Esophagus squamous epithelium (tissue), 5 donors: ENCODE measurements at places on chromosomes 16 and 17. TPM values are rescaled to one million over a fixed set of nuclear protein-coding genes. Genes with fewer than 3 reads are reported as not detected.
A peak's percentile ranks its signal among the peaks of the same experiment; 100 is the strongest.

CIBAR2 gene
- not detected for total RNA-seq

SLC38A8 gene
- not detected for total RNA-seq

KRT33B gene
- not detected for total RNA-seq

WNK4 gene
- 7.1 TPM for total RNA-seq

GALK1 gene
- total RNA-seq: 17.9 TPM

ABCC11 gene
- 0.09 TPM for total RNA-seq

GRCh38 chr17:44000141-44000860 lies 4.1 kb upstream of the NAGS start:
- no peak overlapping the region for H3K4me3 ChIP-seq
- H3K27ac ChIP-seq: no peak overlapping the region
- no peaks in the 10 kb centered on the region for H3K36me3 ChIP-seq
- H3K27me3 ChIP-seq: peaks cover 26% of the 10 kb centered on the region

GRCh38 chr16:88430524-88431446 lies 22.3 kb upstream of the ZFPM1 start:
- peak overlapping the region; percentile 34 for H3K4me3 ChIP-seq
- no peaks in the 10 kb centered on the region for H3K36me3 ChIP-seq

DNA sequence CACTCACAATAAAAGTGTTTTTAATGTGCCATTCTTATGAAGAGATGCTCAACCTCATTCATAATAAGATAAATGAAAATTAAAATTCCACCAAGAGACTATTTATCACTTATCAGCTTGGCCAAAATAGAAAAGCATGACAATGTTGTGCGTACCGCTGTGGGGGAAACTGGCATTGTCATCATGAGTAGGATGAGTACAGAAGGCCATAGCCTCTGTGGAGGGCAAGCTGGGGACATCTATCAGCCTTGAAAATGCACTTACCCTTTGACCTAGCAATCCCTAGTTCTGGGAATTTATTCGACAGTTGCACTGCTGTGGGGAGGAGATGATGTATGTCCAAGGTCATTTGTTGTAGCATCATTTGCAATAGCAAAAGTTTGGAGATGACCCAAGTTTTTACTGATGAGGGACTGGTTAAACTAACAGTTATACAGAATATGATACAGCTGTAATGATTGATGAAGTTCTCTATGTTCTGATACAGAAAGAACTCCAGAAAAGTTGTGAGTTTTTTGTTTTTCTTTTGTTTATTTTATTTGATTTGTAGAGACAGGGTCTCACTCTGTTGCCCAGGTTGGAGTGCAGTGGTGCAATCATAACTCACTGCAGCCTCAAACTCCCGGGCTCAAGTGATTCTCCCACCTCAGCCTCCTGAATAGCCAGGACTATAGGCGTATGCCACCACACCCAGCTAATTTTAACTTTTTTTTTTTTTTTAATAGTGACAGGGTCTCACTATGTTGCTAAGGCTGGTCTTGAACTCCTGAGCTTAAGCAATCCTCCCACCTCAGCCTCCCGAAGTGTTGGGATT lies 13.7 kb upstream of the PRKCB start:
- no peaks in the 10 kb centered on the region for H3K36me3 ChIP-seq
- H3K27me3 ChIP-seq: no peaks in the 10 kb centered on the region
- no peak overlapping the region for H3K4me3 ChIP-seq
- no peak for DNase-seq
- H3K4me1 ChIP-seq: no peaks in the 10 kb centered on the region

- peaks cover 4% of the 10 kb centered on the region for H3K36me3 ChIP-seq
- peaks cover 10% of the 10 kb centered on the region for H3K4me1 ChIP-seq
- H3K27ac ChIP-seq: peak within 1 kb of the TSS; percentile 96
- DNase-seq: no peak
- peak within 1 kb of the TSS; percentile 94 for H3K4me3 ChIP-seq
These were observed at the start of gene MLLT6 for GRCh38 chr17:38704606-38705522. MLLT6 (plus strand) TSS chr17:38705273; CDS start chr17:38705633, 360 bp downstream.

GRCh38 chr17:44014133-44014436 lies 678 bp downstream of the TMEM101 start:
- peak overlapping the region; percentile 90 for H3K27ac ChIP-seq
- no peak for DNase-seq
- peak overlapping the region; percentile 71 for H3K4me3 ChIP-seq
- peaks cover 38% of the 10 kb centered on the region for H3K36me3 ChIP-seq
- H3K4me1 ChIP-seq: peaks cover 28% of the 10 kb centered on the region
- H3K27me3 ChIP-seq: no peaks in the 10 kb centered on the region

GRCh38 chr17:33517746-33518145 lies 224.7 kb upstream of the ASIC2 start:
- H3K4me3 ChIP-seq: no peak overlapping the region
- no peak overlapping the region for H3K27ac ChIP-seq
- H3K4me1 ChIP-seq: no peaks in the 10 kb centered on the region
- DNase-seq: no peak

GRCh38 chr16:14409563-14409962 lies 220.5 kb downstream of the PARN start:
- no peaks in the 10 kb centered on the region for H3K27me3 ChIP-seq
- H3K27ac ChIP-seq: no peak overlapping the region
- no peak for DNase-seq
- H3K4me1 ChIP-seq: no peaks in the 10 kb centered on the region
- H3K36me3 ChIP-seq: no peaks in the 10 kb centered on the region

GRCh38 chr16:88977018-88977811 lies at the start of gene CBFA2T3:
CBFA2T3 (minus strand) TSS chr16:88977207; CDS start chr16:88976807, 400 bp downstream.
- no peaks in the 10 kb centered on the region for H3K36me3 ChIP-seq
- peak within 1 kb of the TSS; percentile 30 for H3K27ac ChIP-seq
- peak within 1 kb of the TSS; percentile 53 for H3K4me3 ChIP-seq
- no peaks in the 10 kb centered on the region for H3K27me3 ChIP-seq
- H3K4me1 ChIP-seq: peaks cover 24% of the 10 kb centered on the region

DNA sequence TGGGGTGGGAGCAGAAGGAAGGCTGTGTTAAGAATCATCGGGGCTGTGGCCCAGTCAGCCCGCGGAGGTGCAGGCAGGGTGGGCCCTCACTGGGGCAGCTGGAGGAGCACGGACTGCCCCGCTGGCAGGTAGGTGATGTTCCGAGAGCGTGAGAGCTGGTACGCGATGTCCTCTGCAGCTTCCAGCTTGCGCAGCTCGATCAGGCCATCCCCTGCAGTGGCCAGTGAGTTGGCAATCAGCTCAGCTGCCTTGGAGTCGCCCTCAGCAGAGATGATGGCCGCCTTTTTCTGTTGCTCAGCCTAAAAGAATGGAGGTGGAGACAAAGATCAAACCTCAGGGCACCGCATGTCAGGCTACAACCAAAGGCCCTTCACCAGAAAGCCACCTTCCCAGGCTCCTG lies 9.8 kb downstream of the PHB1 start:
- H3K4me1 ChIP-seq: peaks cover 17% of the 10 kb centered on the region
- no peak overlapping the region for H3K27ac ChIP-seq
- H3K27me3 ChIP-seq: no peaks in the 10 kb centered on the region
- H3K4me3 ChIP-seq: no peak overlapping the region
- no peak for DNase-seq
- H3K36me3 ChIP-seq: peaks cover 26% of the 10 kb centered on the region

GRCh38 chr16:9706217-9706836 lies 475.9 kb downstream of the GRIN2A start:
- no peak for DNase-seq
- H3K27me3 ChIP-seq: no peaks in the 10 kb centered on the region

GRCh38 chr16:89037261-89038152 lies 56.1 kb upstream of the ACSF3 start:
- no peak overlapping the region for H3K4me3 ChIP-seq
- no peaks in the 10 kb centered on the region for H3K4me1 ChIP-seq
- no peak overlapping the region for H3K27ac ChIP-seq
- H3K36me3 ChIP-seq: no peaks in the 10 kb centered on the region
- H3K27me3 ChIP-seq: no peaks in the 10 kb centered on the region

GRCh38 chr16:87740909-87741424 lies 24.8 kb downstream of the KLHDC4 start:
- H3K4me3 ChIP-seq: no peak overlapping the region
- H3K27ac ChIP-seq: no peak overlapping the region
- no peaks in the 10 kb centered on the region for H3K27me3 ChIP-seq
- no peak for DNase-seq
- H3K4me1 ChIP-seq: no peaks in the 10 kb centered on the region

DNA sequence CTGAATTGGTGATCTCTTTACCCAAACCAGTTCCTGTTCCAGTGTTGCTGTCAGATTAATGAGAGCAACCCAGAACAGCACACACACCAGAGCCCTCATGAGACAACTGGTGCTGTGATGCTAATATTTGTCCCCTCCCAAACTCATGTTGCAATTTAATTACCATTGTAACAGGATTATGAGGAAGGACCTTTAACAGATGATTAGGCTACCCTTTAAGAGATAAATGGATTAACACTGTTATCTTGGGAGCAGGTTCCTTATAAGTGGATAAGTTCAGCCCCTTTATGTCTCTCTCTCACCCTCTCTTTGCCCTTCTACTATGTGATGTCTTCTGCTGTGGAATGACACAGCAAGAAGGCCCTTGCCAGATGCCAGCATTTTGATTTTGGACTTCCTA lies 1.1 kb upstream of the CCDC182 start:
- no peak for DNase-seq
- no peaks in the 10 kb centered on the region for H3K4me1 ChIP-seq
- H3K4me3 ChIP-seq: no peak overlapping the region
- no peak overlapping the region for H3K27ac ChIP-seq

GRCh38 chr17:40448639-40449261 lies 5.5 kb downstream of the IGFBP4 start:
- H3K27me3 ChIP-seq: no peaks in the 10 kb centered on the region
- H3K4me1 ChIP-seq: peaks cover 78% of the 10 kb centered on the region
- H3K36me3 ChIP-seq: peaks cover 3% of the 10 kb centered on the region
- DNase-seq: no peak
- no peak overlapping the region for H3K4me3 ChIP-seq

DNA sequence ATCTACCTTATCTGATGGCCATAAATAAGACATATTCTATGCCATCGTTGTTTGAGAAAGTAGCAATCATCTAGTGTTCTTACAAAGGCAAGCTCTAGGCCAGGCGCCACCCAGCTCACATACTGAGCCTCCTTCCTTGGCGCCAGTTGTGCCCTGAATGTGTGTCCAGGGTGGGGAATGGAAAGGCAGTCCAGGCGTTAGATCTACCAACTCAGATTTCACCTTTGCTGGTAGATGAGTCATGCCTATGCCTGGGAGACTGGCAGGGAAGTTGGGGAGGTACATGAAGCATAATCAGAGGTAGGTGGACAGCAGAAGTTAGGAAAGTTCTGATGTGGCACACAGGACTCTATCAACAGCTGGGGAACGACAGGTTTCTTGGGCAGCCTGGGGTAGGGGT lies 23.6 kb downstream of the SDR42E1 start:
- no peaks in the 10 kb centered on the region for H3K36me3 ChIP-seq
- H3K27me3 ChIP-seq: no peaks in the 10 kb centered on the region
- H3K27ac ChIP-seq: no peak overlapping the region
- no peak for DNase-seq
- H3K4me3 ChIP-seq: no peak overlapping the region
- H3K4me1 ChIP-seq: no peaks in the 10 kb centered on the region

DNA sequence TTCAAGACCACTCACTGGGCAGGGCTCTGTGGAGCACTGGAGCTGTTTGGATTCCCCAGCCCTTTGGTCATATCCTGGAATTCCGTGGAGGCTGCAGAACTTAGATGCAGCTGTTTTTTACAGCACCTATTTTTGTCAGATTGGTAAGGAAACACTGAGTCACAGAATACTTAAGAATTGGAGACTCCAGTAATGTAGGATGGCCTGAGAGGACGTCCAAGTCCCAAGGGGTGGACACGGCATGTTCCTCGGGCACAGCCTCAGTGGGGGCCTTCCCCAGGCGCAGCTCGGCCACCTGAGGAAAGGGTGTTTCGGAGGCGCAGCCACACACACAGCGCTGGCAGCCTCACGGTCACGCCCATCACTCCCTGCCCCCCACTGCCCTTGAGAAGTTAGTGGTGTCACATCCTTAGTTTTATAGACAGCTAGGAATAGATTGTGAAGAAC lies 14.8 kb downstream of the PLD6 start:
- no peak for DNase-seq
- H3K27me3 ChIP-seq: no peaks in the 10 kb centered on the region
- peaks cover 53% of the 10 kb centered on the region for H3K4me1 ChIP-seq
- H3K4me3 ChIP-seq: no peak overlapping the region
- H3K36me3 ChIP-seq: no peaks in the 10 kb centered on the region
